ENCODE measurements at places on chromosomes 1 and 21.

- DNase-seq = no peak
Measured at GRCh38 chr1:30890502-30891226, 17.9 kb downstream of the SDC3 start.

GRCh38 chr1:47191940-47192457 lies 2.2 kb upstream of the PDZK1IP1 start:
- no peak for DNase-seq

DNA sequence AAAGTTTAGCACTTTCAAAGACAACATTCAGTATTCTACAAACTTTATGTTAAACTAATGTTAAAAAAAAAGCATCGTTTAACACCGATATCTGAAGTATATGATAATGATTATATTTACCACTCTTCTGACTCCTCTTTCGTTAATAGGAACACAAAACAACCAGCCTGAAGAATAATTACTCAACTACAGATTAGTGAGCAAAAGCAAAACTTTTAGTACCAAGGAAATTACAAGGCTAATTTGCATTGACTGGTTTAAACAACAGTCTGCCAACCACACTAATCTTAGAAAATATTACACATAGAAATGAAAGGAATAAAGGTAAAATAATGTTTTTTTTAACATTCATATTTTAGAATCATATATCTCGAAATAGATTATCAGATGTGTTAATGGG lies 500.7 kb downstream of the LMO4 start:
- no peak for DNase-seq

- DNase-seq = no peak
Measured at GRCh38 chr1:53470155-53470554, 11.0 kb downstream of the DMRTB1 start.

GRCh38 chr1:237792149-237792548 lies 98.6 kb downstream of the ZP4 start:
- no peak for DNase-seq

DNA sequence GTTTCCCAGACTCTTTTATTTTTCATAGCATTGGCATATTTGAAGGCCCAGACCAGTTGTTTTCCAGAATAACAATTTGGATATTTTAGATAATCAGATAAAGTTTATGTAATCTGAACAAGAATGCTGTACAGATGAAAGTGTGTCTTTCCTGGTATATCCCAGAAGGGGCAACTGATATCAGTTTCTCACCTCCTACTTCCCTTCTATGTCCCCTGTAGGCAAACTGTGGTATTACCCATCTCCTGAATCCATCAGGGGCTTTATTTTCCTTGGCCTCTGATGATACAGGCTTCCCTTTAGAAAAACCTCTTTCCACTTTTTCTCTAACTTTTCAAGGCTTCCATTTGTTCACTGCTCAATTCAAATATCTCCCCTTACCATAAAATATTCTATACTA lies 87.5 kb upstream of the RGS1 start:
- DNase-seq = no peak

DNA sequence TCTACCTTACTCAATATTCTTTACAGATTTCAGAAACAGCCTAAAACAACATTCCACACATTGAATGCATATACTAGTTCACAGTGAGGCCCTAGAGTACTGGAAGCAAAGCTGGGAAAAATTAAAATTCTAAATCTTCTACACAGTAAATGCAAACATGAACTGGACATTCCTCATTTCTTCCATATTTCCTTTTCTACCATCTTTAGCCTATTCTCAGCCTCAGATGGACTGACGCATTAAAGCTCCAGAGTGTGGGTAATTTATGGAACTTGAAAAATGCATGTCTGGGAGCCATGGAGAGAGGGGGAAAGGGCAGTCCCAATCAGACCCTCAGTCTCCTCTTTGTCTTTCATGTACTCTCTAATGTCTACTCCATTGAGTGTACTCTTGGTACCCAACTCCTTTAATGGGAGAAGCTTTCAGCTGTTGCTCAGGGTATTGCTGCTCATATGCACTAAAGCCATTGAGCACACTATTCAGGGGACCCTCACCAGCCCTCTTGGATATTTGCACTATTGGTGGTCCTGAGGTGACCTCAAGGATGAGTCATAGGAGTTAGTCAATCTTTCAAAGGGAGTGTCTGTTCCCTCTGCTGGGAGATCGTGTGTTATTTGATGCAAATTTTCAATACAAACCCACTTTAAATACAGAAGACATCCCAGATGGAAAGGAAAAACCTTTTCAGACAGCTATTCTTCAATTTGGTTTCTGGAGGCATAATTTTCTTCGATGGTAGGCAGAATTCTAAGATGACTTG lies 83.3 kb upstream of the KCNJ15 start:
- no peak for DNase-seq

- DNase-seq = no peak
Measured at GRCh38 chr1:85599076-85599491, 18.5 kb downstream of the CCN1 start.

DNA sequence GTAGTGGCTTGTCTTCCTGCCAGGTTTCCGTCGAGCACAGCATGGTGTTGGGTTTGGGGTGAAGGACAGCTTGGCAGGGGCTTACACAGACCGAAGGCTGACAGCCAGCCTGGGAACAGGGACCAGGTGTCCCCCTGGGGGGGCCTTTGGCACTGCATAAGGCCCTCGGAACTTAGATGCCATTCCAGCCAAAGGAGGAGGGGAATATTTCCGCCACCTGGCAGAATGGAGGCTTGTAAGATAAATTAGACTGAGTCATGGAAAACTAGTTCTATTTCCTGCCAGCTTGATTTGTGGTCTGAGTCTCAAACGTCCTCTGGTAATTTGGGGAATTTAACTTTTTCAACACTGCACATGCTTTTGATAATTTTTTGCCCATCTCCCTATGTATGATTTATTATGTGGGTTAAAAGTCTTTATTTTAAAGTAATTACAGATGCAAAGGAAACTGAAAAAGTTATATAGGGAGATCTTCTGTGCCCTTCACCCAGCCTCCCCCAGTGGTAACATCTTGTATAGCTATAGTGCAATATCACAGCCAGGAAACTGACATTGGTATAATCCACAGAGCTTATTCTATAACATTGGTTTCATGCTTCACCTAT lies 11.5 kb upstream of the TMEM51 start:
- DNase-seq = peak; percentile 55

- no peak for DNase-seq
Measured at GRCh38 chr1:241336335-241336734, 20.7 kb downstream of the RGS7 start.

DNA sequence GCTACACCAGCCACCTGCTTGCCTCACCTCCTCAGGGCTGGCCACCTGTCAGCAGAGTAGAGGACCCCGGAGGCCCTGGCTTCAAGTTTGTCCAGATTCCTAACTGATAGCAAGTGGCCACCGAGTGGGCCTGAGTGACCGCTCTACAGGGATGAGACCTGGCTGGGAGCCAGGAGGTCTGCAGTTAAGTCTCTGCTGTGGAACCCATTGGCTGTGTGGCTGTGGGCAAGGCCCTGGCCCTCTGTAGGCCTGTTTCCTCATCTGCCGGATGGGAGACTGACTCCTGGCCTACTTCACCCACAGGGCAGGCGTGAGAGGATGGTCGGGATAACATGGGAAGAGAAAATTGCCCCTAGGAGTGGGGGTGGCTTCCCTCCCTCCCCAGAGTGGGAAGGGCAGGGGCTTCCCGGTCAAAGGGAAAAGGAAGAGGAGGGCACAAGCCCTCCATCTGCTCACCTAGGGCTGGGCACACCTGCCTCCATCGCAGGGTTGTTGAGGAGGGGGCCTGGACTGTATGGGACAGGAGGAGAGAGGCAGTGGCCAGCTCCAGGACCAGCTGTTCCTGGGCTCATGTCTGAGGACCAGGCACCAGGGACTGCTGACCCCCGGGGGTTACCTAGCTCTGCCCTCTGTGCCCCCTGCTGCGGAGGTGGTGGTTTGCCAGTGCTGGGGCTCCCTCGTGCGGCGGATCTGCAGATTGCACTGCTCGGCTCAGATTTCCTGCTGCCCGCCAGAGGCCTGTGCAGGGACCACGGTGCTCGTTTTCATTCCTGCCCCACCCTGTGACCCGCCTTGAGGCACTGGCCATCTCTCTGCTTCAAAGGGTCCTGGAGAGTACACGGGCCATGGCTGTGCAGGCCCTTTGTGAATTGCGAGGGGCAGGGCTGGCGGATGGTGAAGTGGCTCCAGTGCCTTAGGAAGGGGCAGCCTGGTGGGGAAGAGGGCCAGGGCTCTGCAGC lies 9.1 kb upstream of the MTFR1L start:
- no peak for DNase-seq
